ENCODE measurements at places on chromosomes 2 and 18.

- no peak for DNase-seq
Measured at GRCh38 chr2:212177724-212178123, 360.9 kb downstream of the ERBB4 start.

GRCh38 chr18:73283032-73283431 lies 415.2 kb upstream of the NETO1 start:
- no peak for DNase-seq

DNA sequence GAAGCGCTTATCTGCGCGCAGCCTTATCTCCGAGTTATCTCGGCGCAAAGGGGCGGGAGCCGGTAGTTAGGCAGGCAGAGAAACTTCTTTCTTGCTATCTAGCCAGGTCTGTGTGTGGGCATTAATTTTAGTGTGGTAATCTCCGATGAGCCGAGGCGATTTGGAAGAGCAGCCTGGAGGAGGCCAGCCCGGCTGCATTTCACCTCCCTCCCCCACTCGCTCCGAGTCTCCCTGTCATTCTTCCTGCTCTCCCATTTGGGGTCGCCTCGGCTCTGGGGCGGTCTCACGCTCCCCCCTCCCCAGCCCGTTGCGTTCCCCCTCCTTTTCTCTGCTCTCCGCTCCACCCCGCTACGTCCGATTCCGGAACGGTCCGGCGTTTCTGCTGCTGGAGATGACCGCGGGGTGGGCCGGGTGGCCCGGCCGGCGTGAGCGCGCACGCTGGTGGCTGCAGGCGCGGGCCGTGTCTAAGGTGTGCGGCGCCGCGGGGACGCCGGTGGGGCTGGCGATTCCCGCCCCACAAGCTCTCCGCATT lies 566 bp downstream of the GATA6 start:
- peak; percentile 80 for DNase-seq

- peak; percentile 81 for DNase-seq
Measured at GRCh38 chr2:178072383-178073301, at the start of gene PDE11A. TSS of gene PDE11A (minus strand) at chr2:178072777. CDS start at chr2:178072437, 340 bp downstream.

GRCh38 chr2:52264488-52264887 lies 1232.6 kb upstream of the NRXN1 start:
- DNase-seq = no peak

DNA sequence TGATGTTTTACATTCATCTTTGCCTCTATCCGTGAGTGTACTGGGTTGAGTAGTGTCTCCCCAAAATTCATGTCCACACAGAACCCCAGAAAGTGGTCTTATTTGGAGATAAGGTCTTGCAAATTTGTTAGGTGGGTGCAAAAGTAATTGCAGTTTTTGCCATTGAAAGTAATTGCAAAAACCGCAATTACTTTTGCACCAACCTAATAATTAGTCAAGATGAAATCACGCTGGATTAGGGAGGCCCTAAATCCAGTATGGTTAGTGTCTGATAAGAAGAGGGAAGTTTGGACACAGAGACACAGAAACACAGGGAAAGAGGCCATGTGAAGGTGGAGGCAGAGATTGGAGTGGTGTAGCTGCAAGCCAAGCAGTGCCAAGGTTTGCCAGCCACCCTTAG lies 57.8 kb upstream of the SPRED2 start:
- DNase-seq = no peak

- DNase-seq = no peak
Measured at GRCh38 chr2:71756280-71756906, 303.0 kb downstream of the DYSF start.

GRCh38 chr18:58359620-58360019 lies 269.3 kb downstream of the ALPK2 start:
- DNase-seq = no peak

DNA sequence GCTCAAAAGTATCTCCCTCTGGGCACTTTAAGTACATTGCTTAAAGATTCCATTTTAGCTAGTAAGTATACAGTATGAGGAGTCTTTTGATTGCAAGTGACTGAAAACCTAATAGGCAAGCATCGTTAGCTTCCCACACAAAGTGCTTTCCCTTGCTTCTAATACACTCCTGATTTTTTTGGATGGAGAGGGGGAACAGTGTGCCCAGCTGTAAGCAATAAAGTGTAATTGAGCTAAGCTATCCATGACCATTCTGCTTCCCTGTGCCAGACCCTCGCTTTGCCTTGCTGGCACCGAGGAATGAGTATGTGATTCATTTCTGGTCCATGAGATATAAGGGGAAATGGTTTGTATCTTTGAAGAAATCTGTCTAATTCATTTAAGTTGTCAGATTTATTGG lies 3.8 kb upstream of the ZNF24 start:
- DNase-seq = no peak
